ENCODE measurements at places on chromosomes 6 and 20.

- DNase-seq, result no peak
These were observed 47.0 kb upstream of the CHRNA4 start for GRCh38 chr20:63407928-63408683.

DNA sequence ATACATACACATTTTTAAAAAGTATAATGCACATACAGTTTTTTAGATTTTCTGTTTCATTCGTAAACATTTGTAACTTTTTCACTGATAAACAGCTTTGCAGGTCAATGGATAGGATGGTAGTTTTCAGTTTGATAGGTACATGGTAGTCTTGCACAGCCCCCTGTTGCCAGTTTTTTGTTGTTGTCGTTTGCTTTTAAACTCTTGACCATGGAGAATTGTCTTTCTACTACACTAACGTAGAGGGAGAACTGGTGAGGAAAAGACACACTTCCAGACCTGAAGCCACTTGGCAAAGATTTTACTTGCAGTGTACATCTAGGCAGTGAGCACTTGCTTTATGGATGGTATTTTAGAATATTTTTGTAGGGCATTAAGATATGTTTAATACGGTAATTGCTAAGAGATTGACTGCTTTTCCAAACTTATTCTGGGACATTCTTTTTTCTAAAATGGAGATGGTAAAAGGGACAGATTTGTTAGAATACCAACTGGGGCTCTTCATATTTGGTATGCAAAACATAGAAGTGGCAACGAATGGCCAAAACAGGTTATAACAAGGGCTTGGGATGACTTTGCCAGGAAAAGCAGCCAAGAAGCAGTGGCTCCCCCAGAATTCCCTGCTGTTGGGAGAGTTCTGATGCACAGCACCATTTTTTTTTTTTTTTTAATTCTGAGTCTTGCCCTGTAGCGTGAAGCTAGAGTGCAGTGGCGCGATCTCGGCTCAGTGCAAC is 1.5 kb downstream of the PYGB start:
- no peak for DNase-seq

GRCh38 chr6:70423189-70424134 is 10.2 kb downstream of the FAM135A start:
- DNase-seq, result no peak

DNA sequence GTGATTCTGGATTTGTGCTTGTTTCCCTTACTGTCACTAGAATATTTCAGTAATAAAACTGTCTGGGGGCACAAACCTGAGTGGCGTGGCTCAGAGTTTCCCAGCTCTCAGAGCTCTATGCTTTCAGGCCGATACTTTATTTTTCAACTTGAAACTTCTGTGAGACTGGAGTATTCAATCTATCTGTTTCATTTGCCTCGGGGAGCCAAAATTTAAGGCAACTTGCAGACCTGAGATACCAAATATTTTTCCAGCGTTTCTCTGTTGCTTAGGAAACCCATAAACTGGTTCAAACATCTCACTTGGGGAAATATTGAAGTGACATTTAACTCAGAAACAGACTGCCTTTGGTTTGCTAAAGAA is 74.7 kb downstream of the SOBP start:
- DNase-seq, result no peak

DNA sequence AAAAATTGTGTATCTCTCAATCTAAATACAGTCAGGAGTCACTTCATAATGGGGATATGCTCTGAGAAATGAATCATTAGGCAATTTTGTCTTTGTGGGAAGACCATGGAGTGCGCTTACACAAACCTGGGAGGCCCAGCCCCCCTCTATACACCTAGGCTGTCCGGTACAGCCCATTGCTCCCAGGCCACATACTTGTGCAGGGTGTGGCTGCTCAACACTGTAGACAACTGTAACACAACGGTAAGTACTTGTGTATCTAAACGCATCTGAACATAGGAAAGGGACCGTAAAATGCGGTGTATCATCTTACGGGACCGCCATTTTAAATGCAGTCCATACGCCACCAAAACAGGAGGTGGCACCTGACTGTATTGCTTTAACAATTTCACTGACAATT is 58.0 kb upstream of the FRMD1 start:
- no peak for DNase-seq

- peak; percentile 93 for DNase-seq
These were observed 29.8 kb downstream of the HM13 start for GRCh38 chr20:31543966-31544598.

- DNase-seq, result no peak
These were observed 38.0 kb downstream of the CD164 start for GRCh38 chr6:109344226-109344625.

- no peak for DNase-seq
These were observed 9.2 kb upstream of the SPO11 start for GRCh38 chr20:57320358-57320757.

DNA sequence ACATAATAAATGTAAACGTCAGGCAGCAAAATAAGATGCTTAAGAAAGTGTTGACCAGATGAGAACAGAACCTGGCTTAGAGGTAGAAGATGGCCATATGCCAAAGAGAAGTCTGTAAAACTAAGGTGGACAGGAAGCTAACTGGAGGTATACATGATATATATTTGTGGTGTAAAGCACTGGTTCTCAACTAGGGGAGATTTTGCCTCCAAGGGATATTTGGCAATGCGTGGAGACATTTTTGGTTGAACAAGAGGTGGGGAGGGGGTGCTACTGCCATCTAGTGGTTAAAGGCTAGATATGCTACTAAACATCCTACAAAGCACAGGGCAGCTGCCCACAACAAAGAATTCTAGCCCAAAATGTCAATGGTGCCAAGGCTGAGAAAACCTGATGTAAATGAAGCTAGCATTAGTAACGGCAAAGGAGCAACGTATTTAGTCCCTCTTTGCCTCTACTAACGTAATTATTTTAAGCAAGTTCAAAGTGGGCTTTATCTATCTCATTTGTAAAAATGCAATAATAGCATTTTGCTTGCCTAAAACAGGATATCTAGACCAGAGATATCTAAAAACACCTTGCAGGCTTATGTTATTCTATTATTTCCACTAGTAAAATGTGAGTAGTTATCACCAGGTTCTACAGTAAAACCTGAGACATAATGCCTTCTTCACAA is 182.6 kb downstream of the RNGTT start:
- peak; percentile 42 for DNase-seq

DNA sequence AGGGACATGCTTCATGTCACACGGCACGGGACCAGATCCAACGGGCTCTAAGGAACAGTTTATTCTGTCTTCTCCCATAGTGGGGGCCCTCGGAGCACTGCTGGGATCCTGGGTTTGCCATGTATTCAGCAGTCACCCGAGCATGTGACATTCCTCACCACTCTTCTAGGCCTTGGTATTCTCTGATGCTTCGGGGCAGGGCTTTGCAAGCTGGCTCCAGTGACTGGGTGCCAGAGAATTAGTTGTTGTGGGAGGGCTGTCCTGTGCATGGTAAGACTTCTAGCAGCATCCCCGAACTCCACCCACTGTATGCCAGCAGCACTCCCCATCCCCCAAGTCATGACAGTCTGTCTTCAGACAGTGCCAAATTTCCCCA is 5.4 kb downstream of the CCN5 start:
- no peak for DNase-seq

- no peak for DNase-seq
These were observed 21.3 kb downstream of the CEP85L start for GRCh38 chr6:118630067-118630466.

DNA sequence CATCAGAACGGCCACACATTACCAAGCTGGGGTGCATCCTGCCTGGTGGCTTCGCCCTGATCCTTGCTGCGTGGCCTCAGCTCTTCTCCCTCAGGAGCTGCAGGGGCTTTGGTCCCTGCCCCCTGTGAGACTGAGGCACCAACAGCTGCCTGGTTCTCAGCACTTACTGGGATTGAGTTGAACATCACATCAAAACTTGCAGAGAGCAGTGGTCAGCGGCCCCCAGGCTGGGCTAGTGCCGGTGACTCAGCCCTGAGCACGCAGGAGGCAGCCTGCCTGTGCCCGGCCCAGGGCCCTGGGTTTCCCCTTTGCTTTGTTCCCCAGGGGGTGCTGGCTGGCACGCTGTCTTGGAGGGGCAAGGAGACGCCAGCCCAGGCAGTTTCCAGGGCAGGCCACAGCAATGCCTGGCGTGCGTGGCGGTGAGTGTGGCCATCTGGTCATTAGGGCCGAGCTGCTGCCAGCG is 63.3 kb downstream of the DLL1 start:
- DNase-seq, result no peak

DNA sequence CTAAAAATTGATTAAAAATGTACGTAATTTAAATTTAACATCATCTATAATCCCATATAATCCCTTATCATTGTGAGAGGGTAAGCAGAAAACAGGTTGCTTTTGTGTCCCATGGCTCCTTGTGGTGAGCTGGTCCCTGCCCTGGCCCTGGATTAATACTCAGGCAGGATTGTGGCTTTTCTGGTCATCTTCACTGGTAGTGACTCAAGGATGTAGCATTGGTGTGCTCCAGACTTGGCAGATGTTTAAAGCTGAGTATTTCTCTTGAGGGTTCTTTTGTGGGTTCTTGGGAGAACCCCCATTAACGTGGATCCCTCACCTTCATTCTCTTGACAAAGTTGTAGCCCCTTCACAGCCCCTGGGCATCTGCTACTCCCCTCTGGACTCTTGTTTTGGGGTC is 39.3 kb downstream of the SNRNP48 start:
- DNase-seq, result no peak

GRCh38 chr6:36054415-36054814 is 26.8 kb downstream of the MAPK14 start:
- DNase-seq, result no peak

DNA sequence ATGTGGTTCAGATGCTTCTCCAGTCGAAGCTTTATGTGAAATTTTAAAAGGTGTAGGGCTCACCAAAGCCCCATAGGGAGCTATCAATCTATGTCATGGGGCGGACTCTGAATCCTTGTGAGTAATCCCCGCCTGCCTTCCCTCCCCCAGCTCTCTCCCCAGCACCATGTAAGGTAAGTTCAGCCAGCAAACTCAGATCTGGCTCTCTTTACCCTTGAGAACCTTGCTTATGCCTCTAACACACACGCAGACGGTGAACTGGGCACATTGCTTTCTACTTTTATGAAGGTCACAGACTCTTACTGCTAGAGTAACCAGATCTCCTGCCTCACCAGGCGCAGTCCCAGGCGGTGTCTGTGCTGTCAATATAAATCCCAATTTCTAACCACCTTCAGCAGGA is 82.6 kb upstream of the CNKSR3 start:
- no peak for DNase-seq

- no peak for DNase-seq
These were observed 79.4 kb downstream of the DACT2 start for GRCh38 chr6:168240160-168240559.

GRCh38 chr6:28634761-28635546 is 109.3 kb downstream of the GPX5 start:
- DNase-seq, result no peak

- no peak for DNase-seq
These were observed 131.1 kb downstream of the MYLK4 start for GRCh38 chr6:2619651-2620050.

- no peak for DNase-seq
These were observed 310.5 kb downstream of the PACRG start for GRCh38 chr6:163038317-163038716.

DNA sequence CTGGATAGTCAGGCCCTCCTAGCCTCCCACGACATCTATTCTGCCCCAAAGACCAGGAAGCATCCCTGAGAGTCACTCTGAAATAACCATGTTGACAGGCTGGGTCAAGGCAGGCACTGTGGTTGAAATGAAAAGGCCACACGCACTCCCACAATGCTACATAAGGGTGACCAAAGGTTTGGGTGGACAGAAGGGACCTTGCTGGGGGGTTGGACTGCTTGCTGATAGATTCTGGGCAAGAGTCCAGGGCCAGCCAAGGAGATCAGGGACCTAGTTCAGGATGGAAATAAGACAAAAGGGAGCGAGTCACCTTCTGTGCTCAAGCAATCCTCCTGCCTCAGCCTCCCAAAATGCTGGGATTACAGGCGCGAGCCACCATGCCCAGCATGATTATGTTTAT is 32.5 kb upstream of the DSN1 start:
- DNase-seq, result no peak

- no peak for DNase-seq
These were observed 9.5 kb downstream of the MYBL2 start for GRCh38 chr20:43676368-43676767.

- peak; percentile 40 for DNase-seq
These were observed 47.9 kb upstream of the CCDC167 start for GRCh38 chr6:37547564-37548061.

DNA sequence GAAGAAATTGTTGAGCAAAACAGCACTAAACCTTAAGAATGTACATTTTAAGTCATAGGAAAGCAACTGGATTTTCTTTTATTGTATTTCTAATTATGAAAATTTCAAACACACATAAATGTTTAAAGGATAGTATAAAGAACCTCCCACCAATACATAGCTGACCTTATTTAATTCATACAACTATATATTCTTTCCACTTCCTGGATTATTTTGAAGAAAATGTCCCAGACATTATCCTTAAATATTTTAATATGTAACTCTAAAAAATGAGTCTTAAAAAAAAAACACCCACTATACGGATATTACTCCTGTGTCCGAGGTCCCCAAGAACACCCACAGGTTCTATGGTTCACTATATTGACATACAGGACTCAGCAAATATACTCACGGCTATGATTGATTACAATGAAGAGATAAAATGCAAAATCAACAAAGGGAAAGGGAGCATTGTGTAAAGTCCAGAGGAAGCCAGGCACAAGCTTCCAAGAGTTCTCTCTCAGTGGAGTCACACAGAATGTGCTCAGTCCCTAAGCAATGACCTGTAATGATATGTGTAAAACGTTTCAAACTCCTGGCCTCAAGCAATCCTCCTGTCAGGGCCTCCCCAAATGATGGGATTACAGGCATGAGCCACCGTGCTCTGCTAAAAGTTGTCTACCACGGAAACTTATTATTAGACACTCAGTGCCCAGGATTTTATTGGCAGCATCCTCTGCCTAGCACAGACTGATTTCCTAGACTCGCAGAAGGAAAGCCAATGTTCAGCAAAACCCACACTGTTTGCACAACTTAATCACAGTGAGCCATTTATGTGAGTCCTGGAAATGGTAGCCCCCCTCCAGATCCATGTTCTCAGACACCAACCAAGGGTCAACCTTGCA is 23.2 kb downstream of the GLYATL3 start:
- no peak for DNase-seq

DNA sequence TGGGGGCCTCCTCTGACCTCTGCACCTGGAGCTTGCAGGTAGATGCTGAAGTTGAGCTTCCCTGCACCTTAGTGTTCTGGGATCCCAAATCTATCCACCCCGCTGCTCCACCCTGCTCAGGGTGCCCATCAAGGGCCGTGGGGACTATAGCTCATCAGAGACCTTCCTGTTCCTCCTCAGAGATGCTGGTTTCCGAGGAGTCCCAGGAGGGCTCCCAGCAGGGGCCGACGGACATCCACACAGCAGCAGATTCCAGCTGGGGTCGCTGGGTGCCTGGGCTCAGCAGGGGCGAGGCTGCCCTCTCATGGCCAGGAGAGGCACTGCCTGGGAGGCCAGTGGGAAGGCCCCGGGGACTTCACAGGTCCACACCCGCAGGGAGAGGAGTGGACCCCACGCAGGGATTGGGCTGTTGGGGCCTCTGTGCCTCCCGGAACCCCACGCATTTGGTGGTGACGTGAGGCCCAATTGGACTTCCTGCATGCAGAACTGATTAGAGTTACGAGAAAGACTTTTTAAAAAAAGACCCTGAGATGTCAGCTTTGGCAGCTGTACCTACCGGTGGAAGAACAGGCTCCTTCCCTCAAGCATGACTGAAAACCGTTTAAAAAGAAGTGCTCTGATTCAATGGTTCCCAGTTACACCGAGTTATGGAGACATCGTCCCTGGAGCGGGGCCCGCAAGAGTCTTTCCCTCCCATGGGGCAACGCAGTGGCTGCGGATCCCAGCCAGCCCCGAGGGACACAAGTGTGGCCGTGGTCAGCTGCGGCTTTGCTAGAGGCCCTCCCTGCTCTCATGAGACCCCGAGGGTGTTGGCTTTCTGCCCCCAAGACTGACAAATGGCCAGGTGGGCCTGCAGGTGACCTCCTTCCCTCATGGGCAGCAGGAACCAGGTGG is 25.3 kb upstream of the SLCO4A1 start:
- no peak for DNase-seq

Measured in fibroblast of skin of left biceps (primary cell).